ENCODE measurements at places on chromosomes 5 and 9.

DNA sequence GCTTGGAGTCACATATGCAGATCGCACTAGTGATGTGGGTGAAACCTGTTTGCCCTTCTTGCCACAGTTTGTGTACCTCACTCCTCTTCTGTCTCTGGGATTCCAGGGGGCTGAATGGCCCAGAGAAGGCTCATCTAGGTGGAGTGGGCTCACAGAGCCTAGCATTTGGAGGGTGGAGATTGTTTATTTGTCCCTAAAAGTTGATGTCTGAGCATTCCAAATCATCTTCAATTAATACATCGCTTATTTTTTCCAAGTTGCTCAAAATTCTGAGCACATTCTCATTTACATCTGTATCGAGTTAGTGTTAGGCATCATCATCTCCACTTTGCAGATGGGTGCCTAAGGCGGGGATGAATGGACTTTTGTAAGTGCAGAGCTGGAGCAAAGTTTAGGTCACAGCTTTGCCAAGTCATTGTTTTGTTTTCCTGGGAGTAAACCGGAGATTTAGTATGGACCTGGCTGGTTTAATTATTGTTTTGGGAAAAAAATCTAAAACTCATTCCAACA is 2.0 kb downstream of the ABL1 start:
- DNase-seq = no peak

DNA sequence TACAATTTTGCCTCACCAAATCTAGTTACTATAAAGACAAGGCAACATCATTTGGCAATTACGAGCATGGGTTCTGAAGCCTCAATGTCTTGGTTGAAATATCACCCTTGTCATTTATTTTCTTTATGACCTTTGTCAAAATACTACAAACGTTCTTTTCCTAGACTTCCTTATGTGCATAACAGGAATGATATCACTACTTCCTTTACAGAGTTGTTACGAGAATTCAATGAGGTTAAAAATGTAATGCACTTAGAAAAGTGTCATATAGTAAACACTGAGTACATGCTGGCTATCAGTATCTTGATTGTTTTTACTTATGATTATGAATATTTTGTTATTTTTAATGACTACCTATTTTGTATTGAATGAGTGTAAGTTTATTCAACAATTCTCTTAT is 640.9 kb upstream of the CCNG1 start:
- DNase-seq = no peak

GRCh38 chr9:95004411-95005277 is 278.1 kb downstream of the AOPEP start:
- peak; percentile 32 for DNase-seq

DNA sequence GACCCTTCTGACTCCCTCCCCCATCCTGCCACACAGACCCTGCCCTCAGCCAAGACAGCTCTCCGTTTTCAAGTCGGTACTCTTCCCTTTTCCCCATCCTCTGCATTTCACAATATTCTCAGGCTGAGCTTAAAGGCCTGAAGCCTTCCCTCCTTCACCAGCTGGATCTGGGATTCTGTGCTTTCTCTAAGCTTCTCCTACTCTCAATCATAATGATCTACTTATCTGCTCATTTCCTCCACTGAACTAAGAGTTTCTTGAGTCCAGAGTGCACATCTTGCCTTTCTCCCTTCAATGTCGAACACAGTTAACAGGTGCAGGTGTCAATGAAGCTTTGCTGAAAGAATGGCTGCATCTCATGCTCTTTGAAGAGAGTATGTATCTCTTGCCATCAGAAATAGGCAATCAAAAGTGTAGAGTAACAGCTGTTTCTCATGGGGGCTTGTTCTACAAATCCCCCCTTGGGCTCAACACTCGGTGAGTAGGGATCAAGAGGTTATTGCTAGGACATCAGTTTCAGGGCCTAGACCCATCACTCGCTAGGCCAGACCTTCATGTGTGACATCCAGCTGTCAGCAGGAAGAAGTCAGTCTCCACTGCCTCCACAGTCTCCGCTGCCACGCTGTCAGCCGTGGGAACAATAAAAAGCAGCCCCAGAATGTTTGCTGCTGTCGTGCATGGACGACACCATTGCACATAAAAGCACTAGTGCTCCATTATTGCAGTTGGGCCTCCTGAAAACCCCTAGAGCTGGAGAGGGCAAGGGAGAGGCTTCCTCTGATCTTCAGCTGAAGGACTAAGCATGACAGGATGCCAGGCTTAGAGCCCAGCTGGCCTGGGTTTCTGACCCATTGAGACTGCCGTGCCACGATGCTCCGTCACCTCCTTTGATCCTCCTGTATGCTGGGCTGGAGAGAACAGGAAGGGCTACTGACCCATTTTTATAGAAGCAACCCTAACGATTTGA is 23.7 kb downstream of the TRAF1 start:
- DNase-seq = peak; percentile 42

DNA sequence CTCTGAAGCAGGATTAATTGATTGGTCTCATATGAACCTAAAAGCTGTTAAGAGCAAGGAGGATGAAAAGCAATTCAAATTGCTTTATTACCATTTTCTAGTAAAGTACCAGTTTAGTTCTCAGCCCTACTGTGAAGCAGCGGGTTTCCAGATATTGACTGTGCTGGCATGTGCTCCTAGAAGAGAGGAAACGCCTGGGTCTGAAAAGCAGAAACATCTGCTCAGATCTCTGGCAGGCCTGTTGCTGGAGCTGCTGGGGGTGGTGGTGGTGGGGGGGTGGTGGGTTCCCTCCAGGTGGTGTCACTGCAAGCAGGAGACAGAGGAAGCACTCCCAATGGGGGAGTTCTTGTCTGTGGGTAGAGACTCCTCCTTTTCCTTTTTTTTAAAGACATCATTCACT is 105.5 kb upstream of the ZNF462 start:
- no peak for DNase-seq

DNA sequence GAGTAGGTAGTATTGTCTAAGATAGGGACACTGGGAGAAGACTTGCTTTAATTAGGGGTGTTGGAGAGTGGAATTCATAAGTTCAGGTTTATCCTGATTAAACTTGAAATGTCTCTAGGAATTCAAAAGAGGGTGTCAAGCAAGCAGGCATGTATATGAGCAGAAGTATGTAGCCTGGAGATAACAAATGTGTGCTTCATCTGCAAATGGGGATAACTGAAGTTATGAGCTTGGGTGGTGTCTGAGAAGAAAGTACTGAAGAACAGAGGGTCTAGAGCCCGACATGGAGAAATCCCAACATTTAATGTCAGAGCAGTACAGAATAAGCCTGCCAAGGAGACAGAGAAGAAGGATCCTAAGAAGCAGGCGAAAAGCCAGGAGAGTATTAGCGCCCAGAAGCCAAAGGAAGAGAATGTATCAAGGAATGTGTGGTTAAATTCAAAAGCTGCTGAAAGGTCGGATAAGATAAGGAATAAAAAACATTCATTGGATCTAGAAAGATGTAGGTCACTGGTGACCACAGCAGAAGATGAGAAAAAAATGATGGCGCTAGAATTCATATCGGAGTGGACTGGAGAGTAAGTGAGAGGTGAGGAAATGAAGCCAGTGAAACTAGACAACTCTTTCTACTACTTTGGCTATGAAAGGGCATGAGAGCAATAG is 401.5 kb upstream of the PIK3R1 start:
- DNase-seq = no peak

- DNase-seq = no peak
Observed at GRCh38 chr9:104879555-104880309, 48.2 kb downstream of the ABCA1 start.

- DNase-seq = no peak
Observed at GRCh38 chr5:57598097-57598496, 115.5 kb upstream of the ACTBL2 start.

DNA sequence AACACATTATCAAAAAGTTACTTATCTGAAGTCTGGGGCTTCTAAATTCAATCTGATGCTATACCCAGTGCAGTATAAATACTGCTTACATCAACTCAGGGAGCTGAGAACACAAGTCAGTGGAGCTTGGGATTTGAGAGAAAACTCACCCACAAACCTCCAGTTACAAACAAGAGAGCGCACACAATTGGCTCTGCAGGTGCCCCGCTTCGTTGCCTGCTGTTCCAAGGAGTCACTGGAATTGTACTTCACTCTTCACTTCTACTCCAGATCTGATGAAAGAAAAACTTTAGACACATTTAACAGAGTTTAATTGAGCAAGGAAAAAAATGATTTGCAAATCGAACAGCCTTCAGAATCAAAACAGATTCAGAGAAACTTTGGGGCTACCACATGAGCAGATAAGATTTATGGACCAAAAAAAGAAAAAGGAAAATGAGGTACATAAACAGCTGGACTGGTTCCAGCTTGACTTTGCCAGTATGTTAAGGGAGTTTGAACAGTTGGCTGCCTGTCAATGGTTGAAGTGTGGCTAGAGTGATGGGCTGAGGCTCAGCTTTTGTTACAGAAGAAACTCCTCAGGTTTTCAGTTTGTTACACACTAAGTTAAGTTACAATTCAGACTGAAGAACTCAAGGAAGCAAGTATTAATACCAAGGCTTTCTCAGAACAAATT is 156.6 kb downstream of the AOPEP start:
- DNase-seq = no peak

DNA sequence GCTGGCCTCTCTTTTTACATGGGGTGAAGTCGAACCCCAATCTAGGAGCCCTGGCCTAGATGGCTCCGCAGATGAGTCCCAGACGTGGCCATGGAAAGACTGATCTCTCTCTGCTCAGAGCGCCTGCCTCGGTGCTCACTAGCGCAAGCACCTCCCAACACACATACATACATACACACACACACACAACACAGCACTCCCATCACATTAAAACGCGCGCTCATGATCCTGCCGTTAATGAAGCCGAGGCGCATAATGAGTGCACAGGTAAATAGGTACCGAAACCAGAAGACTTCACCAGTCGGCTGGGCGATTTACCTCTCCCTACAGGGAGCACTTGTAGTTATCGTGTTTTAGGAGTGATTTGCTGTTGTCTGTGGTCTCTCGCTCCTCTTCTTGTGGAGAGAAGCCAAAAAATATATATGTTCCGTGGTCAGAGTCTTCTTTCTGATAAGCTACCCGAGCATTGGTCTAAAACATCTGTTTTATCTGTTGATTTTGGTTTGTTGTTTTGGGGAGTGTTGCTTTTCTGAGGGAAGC is 207.7 kb downstream of the MEF2C start:
- no peak for DNase-seq

- DNase-seq = no peak
Observed at GRCh38 chr9:32200896-32201295, 183.5 kb upstream of the ACO1 start.

GRCh38 chr5:88879724-88880123 is 3.3 kb downstream of the MEF2C start:
- DNase-seq = no peak

DNA sequence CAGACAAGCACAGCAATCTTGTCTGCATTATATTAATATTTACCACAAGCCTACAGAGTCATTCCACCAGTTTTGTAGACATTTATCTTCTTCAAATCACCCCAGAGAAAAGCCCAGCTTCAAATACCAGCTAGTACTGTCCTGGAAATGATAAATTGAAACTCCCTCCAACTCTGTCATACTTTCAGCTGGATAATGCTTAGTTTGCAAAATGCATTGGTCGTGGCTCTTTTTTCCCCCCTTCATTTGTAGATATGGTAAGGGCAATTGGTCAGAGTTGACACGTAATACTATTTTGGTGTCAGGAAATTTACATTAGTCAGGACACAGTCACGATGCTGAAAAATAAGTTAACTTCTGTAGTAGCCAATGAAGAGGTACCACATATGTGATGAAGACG is 21.2 kb downstream of the HMHB1 start:
- no peak for DNase-seq

- DNase-seq = no peak
Observed at GRCh38 chr5:87340716-87341115, 72.0 kb downstream of the CCNH start.

GRCh38 chr9:126681336-126681735 is 67.6 kb downstream of the LMX1B start:
- no peak for DNase-seq

DNA sequence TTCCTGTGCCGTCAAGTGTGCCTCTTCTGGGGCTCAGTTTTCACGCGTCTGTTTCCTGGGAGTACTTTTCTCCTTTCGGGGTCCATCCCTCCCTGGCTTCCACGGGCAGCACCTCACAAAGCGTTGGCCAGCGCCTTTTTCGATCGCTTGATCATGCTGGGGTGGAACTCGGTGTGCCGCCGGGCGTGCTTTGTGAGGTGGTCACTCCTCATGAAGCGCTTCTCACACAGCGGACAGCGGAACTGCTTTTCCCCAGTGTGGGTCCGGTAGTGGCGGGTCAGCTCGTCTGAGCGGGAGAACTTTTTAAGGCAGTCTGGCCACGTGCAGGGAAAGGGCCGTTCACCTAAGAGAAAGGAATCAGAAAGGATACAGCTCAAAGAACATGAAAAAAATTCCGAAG is 26.8 kb downstream of the KLF9 start:
- no peak for DNase-seq

DNA sequence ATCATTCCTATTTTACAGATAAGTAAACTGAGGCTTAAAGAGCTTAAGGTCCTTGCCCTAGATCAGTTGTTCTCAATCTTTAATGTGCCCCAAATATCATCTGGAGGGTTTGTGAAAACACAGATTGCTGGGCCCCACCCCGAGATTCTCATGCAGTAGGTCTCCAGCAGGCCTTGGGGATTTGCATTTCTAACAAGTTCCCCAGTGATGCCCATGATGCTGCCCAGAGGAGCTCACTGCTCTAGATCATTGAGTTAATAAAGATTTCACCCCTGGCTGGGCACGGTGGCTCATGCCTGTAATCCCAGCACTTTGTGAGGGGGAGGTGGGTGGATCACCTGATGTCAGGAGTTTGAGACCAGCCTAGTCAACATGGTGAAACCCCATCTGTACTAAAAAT is 42.8 kb upstream of the RAD23B start:
- DNase-seq = no peak

DNA sequence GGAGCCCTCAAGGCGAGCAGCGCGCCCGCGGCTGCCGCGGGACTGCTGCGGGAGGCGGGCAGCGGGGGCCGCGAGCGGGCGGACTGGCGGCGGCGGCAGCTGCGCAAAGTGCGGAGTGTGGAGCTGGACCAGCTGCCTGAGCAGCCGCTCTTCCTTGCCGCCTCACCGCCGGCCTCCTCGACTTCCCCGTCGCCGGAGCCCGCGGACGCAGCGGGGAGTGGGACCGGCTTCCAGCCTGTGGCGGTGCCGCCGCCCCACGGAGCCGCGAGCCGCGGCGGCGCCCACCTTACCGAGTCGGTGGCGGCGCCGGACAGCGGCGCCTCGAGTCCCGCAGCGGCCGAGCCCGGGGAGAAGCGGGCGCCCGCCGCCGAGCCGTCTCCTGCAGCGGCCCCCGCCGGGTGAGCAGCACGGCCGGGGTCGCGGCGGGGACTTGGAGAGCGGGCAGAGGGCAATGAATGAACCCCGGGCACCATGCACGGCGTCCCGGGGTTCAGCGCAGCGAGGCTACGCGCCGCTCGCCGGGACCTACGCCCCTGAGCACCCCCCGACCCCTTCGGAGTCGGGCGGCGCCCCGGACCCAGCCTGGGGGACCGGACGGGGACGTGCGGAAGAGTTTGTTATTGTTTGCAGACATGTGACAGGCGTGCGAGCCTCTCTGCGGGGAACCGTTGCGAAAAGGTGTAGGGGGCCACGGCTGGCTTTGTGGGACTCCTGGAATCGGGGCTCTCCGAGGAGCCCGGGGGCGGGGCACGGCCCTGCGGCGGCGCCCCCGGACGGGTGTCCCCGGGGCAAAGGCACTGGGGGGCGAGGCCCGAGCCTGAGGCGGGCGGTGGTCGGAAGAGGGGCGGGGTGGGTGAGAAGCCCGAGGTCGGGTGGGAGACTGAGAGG is 553 bp downstream of the MAP3K1 start:
- peak; percentile 63 for DNase-seq

- peak; percentile 15 for DNase-seq
Observed at GRCh38 chr5:159682623-159683022, 233.7 kb upstream of the ADRA1B start.

Measured in activated CD8-positive, alpha-beta T cell treated with anti-CD3 and anti-CD28 coated beads for 36 hours (primary cell).